ENCODE measurements at places on chromosomes 1 and 21.

- no peak for DNase-seq
These were observed 354.0 kb upstream of the DUSP10 start for GRCh38 chr1:222095606-222096475.

- no peak for DNase-seq
These were observed 27.0 kb upstream of the IFNAR2 start for GRCh38 chr21:33202464-33203363.

GRCh38 chr1:234186037-234186688, 187.1 kb upstream of the COA6 start:
- DNase-seq, result no peak

DNA sequence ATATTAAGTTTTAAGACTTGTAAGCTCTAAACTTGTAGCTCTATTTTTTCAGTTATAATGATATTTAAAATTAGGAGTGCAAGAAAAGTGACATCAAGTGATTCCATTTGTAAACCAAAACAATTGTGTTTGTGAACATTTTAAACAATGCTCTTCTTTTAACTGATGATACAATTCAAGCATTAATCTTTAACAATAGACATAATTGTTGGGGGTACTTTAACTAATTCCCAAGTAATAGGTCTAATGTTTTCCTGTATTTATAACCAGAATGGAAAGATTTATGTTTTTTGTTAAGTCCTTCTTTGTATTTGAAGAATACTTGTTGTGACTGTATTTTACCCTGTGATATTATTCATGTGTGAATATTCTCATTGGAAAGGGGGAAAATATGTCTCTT, 6.8 kb downstream of the ATG4C start:
- no peak for DNase-seq

DNA sequence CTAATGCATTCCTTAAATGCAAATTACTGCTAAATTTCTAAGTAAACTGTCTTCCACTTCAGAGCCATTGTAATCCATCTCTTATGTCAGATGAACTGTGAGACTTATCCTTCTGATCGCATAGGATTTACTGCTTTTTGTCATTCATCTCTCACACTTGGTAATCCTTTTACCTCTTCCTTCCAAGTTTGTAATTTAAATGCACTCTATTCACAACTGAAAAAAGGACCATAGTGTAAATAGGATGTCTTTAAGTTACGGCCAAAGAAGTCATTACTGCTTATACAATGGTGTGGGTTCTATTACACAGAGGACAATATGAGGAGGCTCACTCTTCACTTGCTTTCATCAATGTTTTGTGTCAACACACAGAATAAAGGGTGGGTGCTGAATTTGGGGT, 393.3 kb downstream of the PTBP2 start:
- no peak for DNase-seq

DNA sequence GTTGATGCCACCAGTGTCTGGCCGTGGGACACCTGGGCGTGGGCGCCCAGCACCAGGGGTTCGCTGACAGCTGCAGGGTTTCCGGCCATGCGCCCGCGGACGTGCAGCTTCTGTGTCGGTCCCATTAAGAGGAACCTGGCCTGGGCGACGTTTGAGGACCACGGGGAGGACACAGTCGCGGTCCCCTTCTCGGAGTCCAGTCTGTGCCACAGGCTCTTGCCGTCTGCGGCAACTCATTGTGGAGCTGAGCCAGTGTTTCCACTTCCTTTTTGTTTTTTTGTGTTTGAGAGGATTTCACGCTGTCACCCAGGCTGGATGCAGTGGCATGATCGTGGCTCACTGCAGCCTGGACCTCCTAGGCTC, 1.6 kb upstream of the C1orf159 start:
- no peak for DNase-seq

DNA sequence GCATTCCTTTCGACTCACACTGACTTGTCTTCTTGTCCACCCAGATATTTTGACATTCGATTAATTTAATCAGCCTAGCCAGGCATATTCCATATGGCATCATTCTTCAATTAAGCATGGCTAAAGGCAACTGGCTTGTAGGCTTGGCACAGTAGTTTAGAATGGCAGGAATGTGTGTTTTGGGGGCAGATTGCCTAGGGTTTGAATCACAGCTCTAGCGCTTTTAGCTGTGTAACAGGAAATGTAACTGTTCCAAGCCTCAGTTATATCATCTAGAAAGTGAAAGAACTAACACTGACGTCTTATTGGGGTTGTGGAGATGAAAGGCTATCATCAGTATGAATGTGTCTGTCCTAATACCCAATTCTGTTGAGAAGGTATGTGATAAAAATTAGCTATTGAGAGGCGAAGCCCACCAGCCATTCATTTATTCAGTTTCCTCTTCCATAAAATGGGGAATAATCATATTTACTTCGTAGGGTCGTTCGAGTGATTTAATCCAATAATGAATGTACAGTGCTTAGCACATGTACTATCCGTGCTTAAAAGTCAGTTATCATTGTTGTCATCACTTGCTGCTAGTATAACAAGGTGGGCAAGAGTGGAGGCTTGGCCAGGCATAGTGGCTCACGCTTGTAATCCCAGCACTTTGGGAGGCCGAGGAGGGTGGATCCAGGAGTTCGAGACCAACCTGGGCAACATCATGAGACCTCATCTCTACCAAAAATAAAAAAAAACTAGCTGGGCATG, 41.6 kb upstream of the GRHL3 start:
- no peak for DNase-seq

DNA sequence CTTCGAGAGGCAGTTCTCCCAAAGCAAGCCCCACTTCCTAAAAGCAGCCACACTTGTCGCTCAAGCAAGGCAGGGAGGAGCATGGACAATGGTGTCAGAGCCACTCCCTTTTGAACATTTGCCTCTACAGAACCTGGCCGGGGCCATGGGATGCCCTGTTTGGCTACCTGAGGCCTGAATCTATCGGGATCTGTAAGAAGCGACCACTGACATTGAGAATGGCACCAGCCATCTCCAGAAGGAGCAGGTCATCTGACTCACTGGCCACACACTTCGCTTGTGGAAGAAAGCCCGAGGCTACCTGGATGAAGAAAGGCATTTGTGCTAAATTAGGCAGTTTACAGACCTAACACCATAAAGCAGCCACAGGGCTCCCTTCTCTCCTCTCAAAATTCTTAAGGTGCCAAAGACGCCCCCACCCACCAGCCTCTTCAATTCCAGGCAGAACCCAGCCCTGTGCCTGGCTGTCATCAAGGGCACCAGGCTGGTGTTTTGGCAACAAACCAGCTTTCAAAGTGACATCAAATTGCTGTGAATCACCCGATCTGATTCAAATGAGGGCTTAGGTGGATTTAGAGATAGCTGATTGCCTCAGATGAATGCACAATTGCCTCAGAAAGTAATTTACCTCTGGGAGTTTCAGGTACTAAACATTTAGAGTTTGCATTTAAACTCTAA, 104.8 kb downstream of the ETS2 start:
- DNase-seq, result no peak

- DNase-seq, result no peak
These were observed 78.5 kb upstream of the ADAMTS5 start for GRCh38 chr21:27045281-27045985.

All from amygdala (tissue), 56 donors.